ENCODE measurements at places on chromosomes 1 and 21.
A peak's percentile ranks its signal among the peaks of the same experiment; 100 is the strongest.

- DNase-seq, result no peak
Observed at GRCh38 chr1:113507552-113508214, 117.4 kb downstream of the MAGI3 start.

DNA sequence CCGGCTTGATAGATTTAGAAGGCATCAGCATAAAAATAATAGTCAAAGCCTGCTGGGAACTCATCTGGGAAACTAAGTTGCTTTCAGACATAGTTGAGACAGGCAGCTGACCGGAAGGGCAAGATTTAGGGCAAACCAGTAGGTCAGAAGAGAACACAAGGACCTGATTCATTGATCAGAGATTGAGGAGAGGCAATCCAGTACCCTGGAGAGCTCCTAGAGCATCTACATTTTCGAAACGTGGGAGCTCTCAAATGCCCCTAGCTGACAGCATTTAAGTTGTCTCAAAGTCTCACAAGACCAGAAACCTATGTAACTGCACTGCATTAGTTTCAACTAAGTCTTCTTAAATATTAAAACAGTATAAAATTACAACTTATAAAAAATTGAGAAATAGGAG lies 22.9 kb upstream of the MTF2 start:
- no peak for DNase-seq

DNA sequence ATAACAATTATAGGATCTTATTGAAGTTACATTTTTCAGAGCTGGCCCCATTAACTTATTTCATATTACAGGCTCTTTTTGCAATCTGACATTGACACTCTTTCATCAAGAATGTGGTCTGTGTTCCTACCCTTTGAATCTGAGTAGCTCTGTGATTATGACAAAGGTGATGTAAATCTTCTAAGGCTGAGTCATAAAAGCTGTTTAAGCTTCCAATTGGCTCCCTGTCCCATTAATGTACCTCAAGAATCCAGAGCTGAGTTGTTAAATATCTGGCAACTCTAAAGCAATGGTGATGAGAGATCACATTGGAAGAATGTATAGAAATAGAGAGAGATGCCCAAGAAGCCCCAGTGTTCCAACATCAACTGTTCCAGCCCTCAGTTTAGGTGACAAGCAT lies 178.5 kb upstream of the DEPDC1 start:
- DNase-seq, result no peak

GRCh38 chr1:36699113-36699911 lies 216.6 kb upstream of the CSF3R start:
- DNase-seq, result no peak

DNA sequence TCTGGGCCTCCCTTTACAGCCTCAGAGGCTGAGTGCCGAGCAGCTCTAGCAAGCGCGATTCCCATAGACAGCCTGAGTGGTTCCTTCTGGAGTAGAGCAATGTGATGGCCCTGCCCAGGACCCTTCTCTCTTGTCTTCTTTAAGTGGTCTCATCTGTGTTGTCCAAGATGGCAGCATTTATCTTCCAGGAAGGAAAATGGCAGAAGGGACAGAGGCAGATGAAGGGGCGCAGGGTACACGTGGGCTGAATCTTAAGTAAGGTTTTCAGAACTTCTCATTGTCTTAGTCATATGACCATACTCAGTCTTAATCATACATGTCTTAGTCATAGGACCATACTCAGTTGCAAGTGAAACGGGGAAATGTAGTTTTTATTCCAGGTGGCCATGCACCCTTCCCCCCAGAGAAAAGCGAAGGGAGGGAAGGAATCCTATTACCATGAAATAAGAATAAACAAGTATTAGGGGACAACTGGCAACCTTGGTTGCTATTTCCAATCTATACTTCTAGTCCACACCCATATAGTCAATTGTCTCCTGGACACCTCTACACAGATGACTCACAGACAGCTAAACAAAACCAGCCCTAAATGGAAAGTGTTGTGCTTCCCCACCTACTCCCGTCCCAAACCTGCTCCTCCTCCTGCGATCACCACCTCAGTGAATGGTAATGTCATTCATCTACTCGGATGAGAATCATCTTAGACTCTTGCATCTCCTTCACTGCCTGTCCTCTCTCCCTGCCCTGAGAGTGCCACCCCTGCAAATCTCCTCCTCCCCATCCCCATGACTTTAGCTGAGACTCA lies 13.3 kb downstream of the OVAAL start:
- no peak for DNase-seq

- no peak for DNase-seq
Observed at GRCh38 chr21:17911628-17912027, 92.5 kb upstream of the C21orf91 start.

- no peak for DNase-seq
Observed at GRCh38 chr1:221089273-221089672, 210.0 kb downstream of the HLX start.

GRCh38 chr1:168301664-168302320 lies 21.1 kb downstream of the TBX19 start:
- no peak for DNase-seq

- DNase-seq, result no peak
Observed at GRCh38 chr1:206786212-206786886, 14.1 kb upstream of the IL10 start.

DNA sequence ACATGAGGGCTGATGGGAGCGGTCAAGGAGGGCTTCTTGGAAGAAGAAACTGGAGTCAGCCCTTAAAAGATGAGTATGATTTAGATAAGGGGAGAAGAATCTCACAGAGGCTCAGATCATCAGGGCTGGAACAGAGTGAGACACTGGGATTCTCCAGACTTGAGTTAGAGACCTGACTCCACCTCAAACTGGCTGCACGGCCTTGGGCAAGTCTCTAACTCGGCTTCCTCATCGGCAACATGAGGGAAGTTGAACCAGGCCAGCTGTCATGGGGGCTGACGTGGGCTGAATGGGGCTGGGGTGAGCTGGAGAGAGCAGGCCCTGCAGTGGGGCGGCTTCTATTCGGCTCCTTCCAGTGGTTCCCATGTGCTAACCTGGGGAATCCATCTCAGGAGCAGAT lies 2.5 kb downstream of the C1QC start:
- DNase-seq, result no peak

DNA sequence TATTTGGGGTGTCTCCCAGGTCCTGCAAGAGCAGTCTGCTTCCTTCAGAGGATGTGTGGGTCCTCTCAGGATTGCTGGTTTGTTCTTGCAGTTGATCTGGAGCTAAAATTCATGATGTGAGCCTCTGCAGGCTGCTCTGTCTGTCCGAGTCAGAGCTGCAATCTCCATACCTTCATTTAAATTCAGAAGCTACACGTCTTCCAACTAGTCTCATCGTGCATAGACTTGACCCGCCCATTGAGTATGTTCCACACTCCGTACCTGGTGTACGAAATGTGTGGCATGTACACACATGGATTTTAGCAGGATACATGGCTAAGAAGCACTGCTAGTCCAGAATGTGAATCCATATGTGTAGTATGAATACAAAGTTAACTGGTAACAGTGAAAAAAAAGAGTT lies 25.0 kb upstream of the RGS2 start:
- no peak for DNase-seq

GRCh38 chr1:211484755-211485479 lies 7.0 kb downstream of the RD3 start:
- no peak for DNase-seq

DNA sequence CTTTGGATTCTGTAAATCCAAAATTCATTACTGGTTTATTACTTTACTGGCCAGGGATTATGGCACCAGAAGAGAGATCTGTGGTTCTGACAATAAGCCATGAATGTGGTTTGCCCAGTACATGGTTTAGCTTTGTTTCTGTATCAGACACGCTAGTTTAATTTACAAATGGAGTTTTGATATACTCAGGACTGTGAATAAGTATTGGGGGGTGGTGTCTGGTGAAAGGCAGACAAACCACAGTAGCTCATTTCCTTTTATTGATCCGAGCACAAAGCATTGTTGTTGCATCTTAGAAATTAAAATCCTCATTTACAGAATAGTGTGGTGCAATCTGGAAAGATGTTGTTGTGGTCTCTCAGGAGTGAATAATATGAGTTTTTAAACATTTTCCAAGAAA lies 96.0 kb downstream of the ST6GALNAC3 start:
- DNase-seq, result no peak

DNA sequence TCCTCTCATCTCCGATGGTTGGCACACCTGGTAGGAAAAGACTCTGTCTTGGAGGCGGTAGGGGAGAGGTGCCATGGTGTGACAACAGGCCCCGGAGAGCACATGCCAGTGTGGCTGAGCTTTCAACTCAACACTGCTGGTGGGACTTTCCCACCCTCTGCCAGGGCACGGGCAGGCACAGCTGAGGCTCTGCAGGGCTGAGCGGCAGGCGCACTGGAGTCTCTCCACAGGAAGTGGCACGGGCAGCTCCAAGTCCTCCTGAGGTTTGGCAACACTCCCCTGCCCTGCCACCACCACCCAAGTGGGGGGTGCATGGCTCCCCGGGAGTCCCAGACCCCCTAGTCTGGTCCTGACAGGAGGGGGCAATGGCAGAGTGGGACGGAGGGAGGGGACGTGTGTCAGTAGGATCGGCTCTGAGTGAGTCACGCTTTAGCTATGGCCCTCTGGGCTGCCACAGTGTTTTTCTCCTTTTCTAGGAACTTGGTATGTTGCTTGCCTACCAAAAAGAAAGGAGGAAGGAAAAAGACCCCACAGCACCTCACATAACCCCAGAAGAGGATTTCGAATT lies 27.3 kb upstream of the EVA1B start:
- DNase-seq, result no peak

DNA sequence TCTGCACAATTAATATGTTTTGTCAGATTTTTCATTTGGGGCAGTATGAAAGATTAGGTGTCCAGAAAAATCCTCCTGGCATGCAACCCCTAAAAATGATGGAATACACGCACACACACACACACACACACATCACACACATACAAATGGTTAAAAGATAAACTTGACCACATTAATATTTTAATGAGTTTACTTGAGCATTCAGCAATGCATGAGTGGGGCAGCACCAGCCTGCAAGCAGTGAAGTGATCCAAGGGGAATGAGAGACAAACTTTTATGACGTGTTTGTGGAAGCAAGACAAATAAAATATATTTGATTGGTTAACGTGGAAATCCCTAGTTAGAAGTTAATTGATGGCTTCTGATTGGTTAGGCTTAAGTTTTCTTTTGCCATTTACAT lies 29.1 kb upstream of the SOAT1 start:
- DNase-seq, result no peak

- no peak for DNase-seq
Observed at GRCh38 chr1:53606651-53607051, 132.3 kb downstream of the GLIS1 start.

DNA sequence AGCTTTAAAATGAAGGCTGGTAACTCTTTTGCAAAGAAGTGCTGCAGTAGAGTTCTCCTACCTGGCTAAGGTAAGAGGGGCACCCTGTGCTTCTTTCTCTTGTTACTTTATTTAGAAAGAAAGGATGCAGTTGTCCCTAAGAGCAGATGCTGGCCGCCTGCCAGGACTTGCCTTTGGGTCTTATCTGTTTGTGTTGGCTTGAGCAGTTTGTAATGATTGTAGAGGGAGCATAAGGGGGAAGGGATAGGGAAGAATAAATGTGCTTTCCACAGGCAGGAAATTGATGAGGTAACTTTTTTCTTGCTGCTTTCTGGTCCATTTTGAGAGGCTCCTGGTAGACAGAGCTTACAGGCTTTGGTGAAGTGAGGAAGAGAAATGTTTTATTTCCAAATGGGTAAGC lies 229.6 kb downstream of the HHAT start:
- DNase-seq, result no peak

GRCh38 chr1:31955917-31956736 lies 18.0 kb upstream of the PTP4A2 start:
- DNase-seq, result peak; percentile 68

GRCh38 chr1:109242387-109242786 lies 7.0 kb upstream of the CELSR2 start:
- DNase-seq, result no peak

DNA sequence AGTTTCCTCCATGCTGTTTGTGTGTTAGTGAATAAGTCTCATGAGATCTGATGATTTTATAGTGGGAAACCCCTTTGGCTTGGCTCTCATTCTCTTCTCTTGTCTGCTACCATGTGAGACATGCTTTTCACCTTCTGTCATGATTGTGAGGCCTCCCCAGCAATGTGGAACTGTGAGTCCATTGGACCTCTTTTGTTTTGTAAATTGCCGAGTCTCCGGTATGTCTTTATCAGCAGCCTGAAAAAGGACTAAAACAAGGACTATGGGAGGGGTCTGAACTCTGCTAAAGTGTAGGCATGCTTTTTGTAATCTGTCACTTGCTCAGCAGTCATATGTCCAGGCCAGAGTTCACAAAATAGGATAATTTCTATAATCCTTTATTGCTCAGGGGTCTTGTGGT lies 164.0 kb upstream of the SNX7 start:
- no peak for DNase-seq

All from T-helper 1 cell (primary cell).